ENCODE measurements at places on chromosomes 7 and 10.

DNA sequence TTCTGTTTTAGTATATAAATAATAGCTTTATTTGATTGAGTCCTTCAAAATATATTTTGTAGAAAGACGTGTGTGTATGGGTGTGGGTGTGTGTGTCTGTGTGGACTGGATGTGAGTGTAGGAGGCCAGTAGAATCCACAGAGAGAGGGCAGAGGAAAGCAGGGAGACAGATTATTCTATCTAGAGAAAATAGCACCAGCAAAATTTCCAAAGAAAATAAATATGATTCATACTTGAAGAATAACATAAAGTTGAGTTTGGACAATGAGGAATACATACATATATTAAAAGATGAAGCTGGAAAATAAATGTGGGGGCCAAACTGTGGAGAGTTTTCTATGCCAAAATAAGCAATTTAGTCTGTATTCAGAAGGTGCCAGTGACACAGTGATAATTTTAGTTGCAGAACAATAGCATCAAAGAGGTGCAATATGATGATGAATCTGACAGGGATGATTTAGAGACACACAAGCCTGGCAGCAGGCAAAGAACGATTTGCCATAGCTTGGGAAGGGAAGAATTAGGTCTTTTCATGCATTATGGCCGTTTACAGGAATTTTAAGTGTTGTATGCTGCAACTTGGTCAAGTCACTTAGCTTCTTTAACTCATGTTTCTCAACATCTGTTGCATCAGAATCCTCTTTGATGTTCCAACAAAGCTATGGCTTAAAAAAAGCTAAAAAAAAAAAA, 121.3 kb downstream of the SEMA3A start:
- no peak for DNase-seq

GRCh38 chr10:86349940-86350630, 16.5 kb downstream of the GRID1 start:
- DNase-seq = no peak

DNA sequence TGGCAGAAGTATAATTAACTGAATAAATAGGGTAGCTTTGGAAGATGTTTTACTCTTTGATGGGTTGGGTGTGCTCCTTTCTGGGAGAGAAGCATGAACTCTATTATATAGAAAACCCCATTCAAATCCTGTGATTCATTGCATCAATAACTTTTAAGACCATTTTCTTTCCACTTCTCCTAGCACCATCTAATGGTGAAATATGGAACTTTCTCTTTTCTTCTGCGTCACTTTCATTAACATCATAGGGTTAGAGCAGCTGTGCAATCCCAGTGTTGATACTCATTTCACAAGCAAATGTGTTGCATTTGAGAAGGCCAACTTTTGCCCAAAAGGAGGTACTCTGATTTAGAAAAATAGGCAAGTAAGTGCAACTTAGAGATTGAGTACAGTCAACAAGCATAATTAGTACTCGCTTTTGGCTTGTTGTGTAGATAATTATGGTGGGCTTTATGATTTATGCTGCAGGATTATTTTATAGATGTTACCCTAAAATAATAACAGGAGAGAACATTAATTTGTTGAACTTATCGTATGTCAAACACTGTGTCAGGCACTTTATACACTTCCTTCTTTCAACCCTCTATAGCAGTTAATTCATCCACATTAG, 92.9 kb downstream of the CPED1 start:
- DNase-seq = no peak

DNA sequence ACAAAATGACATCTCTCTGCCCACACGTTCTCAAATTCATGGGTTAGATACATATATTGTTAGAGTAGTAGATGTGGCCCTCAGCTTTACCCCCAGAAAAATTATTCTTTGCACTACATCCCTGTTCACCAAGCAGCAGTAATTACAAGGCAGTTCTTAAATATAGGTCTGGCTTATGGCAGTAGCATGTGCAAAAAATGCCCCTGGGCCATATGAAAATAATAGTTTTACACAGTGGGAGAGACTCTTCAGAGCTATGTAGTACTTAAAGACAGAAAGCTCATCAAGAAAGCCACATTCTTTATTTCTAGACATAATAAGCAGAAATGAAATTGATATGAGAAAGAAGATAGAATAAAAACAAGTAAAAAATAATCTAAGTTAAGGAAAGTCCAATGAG, 196.3 kb upstream of the FOXP2 start:
- DNase-seq = no peak

GRCh38 chr10:94266091-94266490, 96.6 kb downstream of the NOC3L start:
- no peak for DNase-seq

- no peak for DNase-seq
Measured at GRCh38 chr7:69819333-69819705, 221.0 kb downstream of the AUTS2 start.

- no peak for DNase-seq
Measured at GRCh38 chr10:70575486-70575873, 27.1 kb downstream of the PRF1 start.

DNA sequence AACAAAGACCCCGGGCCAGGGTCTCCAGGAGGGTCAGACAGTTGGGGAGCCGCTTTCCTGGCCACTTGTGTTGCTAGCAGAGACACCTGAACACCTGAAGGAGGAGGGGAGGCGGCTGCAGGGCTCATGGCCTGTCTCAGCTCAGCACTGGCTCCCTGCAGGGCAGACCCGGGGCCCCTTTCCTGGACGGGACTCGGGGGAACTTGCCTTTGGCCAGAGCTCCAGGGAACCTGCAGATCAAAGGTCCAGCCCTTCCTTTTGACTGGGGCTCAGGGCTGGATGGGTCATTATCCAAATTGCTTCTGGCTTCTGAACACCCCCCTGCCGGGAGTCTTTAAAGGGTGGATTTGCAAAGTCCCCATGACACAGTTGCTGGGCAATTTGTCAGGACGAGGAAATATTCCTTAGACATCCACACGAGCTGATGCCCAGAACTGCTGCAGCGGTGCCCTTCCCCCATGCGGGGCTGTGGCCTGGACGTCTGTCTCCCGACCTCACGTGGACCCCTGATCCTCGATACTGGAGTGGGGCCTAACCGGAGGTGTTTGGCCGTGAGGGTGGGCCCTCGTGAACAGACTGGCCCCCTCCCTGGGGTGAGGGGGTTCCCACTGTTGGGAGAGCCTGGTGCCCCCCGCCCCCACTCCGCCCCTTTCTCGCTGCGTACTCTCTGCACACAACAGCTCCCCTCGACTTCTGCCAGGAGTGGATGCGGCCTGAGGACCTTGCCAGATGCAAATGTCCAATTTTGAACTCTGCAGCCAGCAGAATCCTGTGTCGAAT, 194.3 kb downstream of the ELFN1 start:
- no peak for DNase-seq

- no peak for DNase-seq
Measured at GRCh38 chr7:81791568-81792518, 22.0 kb upstream of the HGF start.

DNA sequence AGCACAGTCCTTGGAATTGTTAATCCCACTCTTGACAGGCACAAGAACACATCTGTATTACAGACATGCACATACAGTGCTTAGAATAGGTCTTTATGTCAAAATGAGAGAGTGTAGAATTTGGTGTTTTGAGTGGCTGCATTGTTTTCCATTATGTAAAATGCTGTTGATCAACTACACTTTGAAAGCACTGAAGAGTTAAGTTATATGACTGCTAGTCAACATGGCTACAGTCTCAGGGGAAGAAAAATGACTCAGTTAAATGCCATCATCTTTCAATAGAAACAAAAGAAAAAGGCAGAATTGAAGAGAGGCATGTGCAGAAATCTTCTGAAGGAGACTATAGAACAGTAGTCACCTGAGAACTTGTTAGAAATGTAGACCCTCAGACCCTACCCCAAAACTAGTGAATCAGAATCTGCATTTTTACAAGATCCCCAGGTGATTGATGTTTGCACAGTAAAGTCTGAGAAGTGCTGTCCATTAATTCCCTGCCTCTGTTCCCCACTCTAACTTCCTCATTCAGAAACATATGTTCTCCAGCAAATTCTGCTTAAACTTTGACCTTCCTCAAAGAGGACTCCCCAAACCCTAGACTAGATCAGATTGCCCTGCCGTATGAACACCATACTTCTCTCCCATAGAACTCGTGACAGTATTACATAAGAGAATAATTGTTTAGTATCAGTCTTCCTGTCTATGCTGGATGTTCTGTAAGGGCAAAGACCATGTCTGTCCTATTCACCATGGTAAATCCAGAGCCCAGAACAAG, 16.0 kb downstream of the SND1 start:
- no peak for DNase-seq

DNA sequence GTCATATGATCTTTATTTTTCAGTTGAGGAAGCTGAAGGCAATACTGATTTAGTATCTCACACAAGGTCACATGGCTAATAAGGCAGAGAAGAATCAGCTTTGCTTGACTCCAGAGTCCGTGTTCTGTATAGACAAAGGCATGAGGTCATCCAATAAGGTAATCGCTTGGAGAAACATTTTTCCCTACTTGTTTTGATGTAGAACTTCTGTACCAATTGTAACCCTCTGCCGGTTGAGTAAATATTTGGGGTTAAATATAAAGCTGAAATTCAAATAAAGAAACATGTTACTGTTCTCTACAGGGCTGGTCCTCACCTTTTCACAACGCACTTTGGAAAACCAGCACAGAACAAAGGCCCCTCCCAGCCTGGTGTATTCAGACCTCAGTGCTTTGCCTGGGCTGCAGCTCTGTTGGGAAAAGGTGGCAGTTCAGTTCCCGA, 83.0 kb upstream of the INSYN2A start:
- DNase-seq = no peak

- DNase-seq = no peak
Measured at GRCh38 chr10:98465866-98466265, 19.1 kb upstream of the HPS1 start.

DNA sequence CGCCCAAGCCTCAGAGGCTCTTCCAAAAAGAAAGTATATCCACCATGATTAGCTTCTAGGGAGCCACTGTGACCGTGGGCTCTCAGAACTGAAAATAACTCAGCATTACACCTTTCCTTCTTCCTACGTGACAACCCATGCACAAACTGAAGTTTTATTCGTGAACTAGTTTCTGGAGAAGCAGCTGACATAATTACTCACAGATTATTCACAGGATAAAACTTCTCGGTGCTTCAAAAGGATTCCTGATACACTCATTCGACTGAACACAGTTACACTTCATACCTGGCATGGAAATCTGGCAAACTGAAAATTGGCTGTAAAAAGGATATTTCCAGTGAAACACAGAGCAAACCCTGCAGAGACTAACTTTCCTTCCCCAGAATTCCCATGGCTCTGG, 139.2 kb upstream of the PTER start:
- no peak for DNase-seq

- no peak for DNase-seq
Measured at GRCh38 chr10:113997428-113997827, 46.2 kb upstream of the ADRB1 start.

DNA sequence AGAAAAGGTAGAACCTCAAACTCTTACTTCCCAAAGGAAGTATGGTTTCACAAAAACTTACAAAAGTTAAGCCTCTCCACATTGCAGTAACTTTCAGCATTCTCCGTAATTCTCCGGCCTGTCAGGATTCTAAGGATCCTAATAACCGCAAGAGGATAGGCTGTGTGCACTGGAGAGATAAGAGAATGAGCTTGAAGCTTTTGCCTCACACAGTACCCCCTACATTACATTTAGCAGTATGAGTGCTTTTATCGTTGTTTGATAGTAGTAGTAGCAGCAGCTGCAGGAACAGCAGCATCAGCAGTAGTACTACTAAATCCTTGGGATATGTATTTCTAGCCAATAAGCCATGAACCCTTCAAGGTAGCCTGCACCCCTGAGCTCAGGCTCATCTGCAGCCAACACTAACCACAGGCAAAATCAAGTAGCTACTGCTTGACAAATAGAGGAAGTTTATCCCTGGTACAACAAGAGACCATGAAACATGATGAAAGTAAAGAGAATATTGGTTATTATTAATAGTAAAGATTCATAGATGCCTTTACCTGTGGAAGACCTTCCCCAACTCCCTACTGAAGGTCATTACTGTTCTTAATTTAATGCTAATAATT, 222.6 kb upstream of the CNTNAP2 start:
- no peak for DNase-seq

DNA sequence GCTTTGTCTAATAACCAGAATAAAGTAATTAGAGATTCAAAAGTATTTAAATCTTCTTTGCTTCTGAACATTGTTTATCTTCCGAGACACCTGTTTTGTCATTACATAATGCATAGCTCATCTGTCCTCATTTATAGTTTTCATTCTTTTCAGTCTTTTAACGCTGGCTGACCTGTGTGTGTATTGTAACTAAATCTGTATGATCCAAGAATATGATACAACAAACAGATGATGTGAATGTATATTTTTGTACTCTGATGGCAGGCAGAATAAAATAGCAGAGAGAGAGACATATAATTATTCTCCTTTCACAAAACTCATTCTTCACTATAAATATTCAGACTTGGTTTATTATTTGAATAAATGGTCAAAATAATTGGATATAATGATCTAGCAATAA, 80.6 kb downstream of the ORC5 start:
- no peak for DNase-seq

GRCh38 chr10:6006991-6007390, 29.6 kb upstream of the IL15RA start:
- DNase-seq = no peak

DNA sequence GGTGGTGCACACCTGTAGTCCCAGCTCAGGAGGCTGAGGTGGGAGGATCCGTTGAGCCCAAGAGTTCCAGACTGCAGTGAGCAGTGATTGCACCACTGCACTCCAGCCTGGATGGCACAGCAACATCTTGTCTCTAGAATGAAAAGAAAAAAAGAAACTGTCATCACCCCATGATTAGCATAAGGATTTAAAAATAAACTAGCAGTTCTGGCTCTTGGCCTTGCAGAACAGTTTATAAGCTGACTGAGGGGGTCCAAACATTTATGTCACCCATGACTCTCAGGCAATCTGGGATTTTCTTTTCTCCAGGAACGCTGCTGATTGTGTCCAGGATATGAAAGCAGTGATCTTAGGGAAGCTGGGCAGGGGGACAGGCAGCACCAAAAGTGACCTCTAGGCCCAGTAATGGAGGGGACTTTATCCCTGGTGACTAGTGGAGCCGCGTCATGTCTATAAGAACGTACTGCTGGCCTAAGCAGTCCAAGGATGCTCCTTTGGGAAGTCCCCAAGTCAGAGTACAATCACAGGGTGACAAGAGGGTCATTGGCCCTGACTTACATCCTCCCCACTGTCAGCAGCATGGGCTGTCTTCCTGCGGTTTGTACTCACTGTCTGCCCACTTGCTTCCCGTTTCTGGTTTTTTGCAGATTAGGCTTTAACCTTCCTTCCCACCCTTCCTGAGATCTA, 177.4 kb downstream of the ARHGAP12 start:
- no peak for DNase-seq

DNA sequence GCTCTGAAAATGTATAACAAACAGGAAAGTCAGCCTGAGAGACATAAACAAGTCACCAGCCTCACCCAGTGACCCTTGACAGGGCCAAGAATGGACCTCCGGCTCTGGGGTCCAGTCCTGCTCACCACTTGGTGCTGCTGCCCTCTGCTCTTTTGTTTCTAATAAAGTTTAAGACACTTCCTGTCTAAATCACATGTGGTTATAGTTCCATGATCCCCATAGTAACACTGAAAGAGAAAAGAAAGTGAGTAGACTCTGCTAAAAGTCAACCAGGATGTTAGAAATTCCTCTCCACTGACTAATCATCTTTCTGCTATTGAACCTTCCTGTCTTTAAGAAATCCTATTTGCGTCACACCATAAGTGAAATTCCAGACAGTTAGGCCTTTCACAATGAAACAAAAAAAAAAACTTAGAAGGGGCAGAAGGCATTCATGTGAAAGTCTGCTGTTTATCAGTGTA, 179.2 kb upstream of the BET1 start:
- DNase-seq = no peak

All from stimulated activated CD4-positive, alpha-beta T cell treated with anti-CD3 and anti-CD28 coated beads, Interleukin-4, amount 100 ng/mL, for 48 hours (primary cell).